ENCODE measurements at places on chromosomes 16 and 17. TPM values are rescaled to one million over a fixed set of nuclear protein-coding genes. Genes with fewer than 3 reads are reported as not detected.
A peak's percentile ranks its signal among the peaks of the same experiment; 100 is the strongest.

PRCD gene
- total RNA-seq, result 0.83 TPM

BAIAP3 gene
- 2.6 TPM for total RNA-seq

INCA1 gene
- total RNA-seq, result 0.42 TPM

PPP1R27 gene
- not detected for total RNA-seq

IGSF6 gene
- not detected for total RNA-seq

CDH5 gene
- not detected for total RNA-seq

CNTNAP1 gene
- 6.1 TPM for total RNA-seq

TMC5 gene
- total RNA-seq, result 1.7 TPM

KRTAP4-6 gene
- not detected for total RNA-seq

SLC5A11 gene
- total RNA-seq, result not detected

RPS6KB1 gene
- total RNA-seq, result 14.0 TPM

GRCh38 chr17:56440419-56440818 is 153.1 kb upstream of the NOG start:
- no peak for DNase-seq

GRCh38 chr16:7839568-7839967 is 506.9 kb downstream of the RBFOX1 start:
- no peak for DNase-seq

DNA sequence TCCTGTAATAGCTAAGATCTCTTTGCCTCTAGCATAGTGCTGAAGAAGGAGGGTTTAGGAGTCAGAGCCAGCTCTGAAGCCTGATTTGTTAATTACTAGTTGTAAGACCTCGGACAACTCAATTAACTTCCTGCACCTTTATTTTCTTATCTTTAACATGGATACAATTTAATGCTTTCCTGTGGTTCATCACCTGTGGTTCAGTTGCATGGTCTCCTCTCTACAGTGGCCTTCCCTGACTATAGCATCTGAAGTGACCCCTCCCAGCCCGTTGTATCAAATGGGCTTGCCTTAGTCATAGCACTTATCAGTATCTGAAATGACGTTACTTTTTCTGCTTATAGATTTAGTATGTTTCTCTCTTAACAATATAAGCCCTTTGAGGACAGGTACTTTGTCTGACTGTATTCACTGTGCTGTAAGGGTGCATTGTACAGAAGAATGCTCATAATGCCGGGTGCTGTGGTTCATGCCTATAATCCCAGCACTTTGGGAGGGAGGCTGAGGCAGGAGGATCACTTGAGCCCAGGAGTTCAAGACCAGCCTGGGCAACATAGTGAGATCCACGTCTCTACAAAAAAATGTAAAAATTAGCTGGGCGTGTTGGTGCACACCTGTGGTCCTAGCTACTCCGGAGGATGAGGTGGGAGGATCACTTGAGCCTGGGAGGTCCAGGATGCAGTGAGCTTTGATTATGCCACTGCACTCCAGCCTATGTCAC is 2.6 kb upstream of the NDE1 start:
- DNase-seq, result no peak

GRCh38 chr16:86384263-86384649 is 126.1 kb upstream of the FOXF1 start:
- no peak for DNase-seq

DNA sequence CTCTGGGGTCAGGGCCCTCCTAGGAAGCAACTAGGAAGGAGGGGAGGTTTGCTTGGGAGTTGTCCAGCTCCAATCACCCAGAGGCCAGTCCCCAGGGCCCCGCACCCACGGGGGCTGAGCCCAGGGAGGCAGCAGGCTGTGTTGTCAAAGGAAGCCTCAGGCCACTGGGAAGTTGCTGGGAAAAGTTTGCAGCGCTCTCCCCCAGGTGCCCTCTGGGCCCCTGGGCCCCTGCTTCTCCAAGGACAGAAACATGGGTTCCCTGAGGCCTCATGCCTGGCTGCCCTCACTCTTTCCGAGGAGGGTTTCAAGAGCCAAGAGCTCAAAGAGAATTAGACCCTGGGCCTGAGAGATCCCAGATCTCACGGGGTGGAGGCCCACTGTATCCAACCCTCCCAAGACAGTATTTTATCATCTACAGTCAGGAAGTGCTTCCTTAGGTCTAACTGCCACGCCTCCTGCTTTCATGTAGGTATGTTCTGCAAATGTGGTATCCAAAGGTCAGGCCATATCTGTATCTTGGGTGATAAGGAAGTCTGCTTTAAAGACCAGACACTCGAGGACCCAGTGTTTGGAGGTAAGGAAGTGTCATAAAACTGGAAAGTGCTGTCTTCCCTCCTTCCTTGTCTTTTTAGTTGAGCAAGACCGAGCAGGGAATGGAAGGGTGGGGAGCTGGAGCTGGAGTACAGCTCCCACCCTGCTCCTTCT is 44.2 kb upstream of the ZNF423 start:
- no peak for DNase-seq

GRCh38 chr17:39736319-39737165 is 1.2 kb upstream of the GRB7 start:
- DNase-seq, result no peak

DNA sequence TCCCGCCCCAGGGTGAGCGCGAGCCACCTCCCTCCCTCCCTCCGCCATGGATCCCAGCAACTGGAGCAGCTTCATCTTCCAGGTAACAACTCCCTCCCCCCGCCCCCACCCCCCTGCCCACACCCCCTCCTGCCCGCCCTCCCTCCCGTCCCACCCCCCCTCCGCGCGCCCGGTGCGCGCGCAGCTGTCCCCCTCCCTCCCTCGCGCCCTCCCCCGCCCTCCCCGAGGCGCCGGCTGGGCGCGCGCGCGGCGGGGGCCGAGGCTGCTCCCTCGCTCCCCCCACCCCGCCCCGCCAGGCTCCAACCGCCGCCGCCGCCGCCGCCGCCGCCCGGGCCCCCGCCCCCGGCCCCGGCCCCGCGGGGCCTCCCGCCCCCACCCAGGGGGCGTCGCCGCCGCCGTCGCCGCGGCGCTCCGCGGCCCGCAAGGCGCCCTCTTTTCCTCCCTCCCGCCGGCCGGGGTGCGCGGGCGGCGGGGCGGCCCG is at the start of gene MAZ:
TSS of gene MAZ (plus strand) at position 431 of the 481 bp plus-strand sequence. CDS start 173 bp downstream, outside the sequence.
- no peak for DNase-seq

DNA sequence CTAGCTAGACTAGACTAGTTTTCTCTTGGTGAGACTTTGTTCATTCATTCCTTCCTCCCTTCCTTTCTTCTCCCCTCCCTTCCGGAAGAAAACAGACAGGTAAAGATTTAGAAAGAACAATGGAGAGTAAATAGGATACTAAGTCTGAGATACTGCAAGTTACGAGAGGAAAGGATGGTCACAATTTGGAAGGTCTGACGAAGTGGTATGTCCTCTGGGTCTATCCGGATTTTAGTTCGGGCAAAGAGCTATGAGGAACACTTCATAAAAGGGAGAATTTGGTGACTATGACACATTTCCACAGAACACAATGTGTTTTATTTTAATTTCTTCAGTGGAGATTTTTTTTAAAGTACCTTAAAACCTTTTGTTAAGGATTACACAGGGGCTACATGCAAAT is 107.7 kb downstream of the BRIP1 start:
- DNase-seq, result no peak

DNA sequence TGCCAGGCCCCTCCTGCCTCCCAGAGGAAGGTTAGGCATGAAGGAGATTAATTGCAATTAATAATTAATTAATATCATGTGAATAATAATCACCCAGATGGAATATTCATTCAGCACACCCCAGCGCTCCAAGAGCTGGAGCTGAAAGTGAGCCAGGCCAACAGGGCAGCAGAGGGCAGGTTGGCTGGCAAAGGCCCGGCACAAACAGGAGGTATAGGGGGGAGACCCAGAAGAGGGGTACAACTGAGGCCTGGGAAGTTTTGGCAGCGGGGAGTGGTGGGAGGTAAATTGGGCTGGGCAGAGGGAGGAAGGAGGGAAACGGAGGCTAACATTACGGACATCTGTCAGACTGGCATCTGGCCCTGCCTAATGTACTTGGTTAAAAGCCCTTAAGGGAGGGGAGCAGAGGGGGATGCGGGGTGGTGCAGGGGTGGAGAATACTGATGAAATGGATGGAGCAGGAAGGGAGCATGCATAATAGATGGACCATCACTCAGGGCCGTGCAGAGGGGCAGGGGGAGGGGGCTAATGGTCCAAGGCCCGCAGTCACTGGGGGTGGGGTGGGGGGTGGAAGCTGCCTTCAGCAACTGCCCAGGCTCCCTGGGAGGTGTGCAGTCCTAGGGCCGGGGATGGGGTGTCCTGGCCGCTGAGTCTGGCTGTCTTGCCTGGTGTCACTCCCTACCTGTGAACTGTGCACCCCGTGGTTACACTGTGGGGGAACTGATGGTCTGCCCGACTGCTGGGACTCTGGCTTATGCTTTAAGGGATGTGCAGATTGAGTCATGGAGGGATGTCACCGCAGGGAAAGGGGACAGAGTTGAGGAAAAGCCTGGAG is 1.9 kb downstream of the ADAM11 start:
- no peak for DNase-seq

- peak; percentile 78 for DNase-seq
Observed at GRCh38 chr16:89823087-89823823, 5.0 kb upstream of the SPIRE2 start.

GRCh38 chr16:84555418-84556196 is 51.1 kb upstream of the MEAK7 start:
- peak; percentile 70 for DNase-seq

GRCh38 chr17:27602721-27603420 is 28.1 kb upstream of the LGALS9 start:
- DNase-seq, result peak; percentile 93

DNA sequence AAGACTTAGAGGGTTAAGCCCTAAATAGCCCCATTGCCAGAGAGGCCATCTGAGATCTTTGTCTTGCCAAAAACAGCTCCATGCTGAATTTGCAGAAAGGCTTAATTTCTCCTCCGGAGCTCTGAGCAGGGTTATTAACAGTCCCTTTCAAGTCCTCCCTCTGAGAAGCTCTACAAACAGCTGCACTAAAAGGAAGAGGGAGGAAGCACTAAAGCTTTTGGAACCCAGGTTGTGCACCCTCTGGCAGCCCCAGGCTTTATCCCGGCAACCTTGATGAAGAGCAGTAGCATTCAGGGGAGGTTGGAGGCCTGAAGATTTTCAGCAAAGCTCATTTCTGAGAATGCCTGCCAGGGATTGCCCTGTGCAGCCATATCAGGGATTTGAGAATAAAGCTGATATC is 554.7 kb downstream of the RBFOX1 start:
- no peak for DNase-seq

GRCh38 chr16:62225675-62226074 is 189.4 kb upstream of the CDH8 start:
- DNase-seq, result peak; percentile 35

DNA sequence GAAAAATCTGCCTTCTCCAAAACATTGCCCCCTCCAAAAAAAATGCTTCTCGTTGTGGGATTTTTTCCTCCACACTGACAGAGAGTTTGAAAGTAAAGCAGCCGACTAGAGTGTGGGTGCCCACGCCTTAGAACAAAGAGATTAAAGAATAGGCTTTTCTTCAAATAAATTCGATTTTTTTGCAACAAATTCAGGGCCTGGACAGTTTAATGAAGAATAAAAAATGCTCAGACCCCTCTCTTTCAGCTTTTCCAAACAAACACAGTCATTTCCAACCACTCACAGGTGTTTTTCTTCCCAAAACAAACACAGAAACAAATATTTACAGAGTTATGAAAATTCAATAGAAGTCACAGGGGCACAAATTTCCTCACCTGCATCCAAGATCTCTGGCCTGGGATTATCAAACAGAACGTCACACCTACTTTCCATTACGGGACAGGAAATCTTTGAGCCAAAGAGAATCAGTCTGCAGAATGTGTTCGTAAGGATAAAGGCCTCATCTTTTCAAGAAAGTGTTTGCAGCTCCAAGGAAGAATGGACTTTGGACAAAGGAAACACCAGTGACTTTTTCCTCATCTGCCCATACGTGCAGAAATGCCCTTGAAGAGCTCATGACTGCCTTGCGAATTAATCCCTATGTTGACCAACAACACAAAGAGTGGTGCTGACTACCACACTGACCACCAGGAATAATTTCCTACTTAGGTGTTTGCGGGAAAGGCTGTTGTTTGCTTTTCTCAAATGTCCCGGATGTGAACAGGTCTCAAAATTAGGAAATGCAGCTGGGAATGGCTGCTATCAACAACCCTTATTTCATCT is 31.3 kb upstream of the TOX3 start:
- no peak for DNase-seq

- DNase-seq, result peak; percentile 53
Observed at GRCh38 chr17:54891176-54891821, 9.4 kb upstream of the TOM1L1 start.

DNA sequence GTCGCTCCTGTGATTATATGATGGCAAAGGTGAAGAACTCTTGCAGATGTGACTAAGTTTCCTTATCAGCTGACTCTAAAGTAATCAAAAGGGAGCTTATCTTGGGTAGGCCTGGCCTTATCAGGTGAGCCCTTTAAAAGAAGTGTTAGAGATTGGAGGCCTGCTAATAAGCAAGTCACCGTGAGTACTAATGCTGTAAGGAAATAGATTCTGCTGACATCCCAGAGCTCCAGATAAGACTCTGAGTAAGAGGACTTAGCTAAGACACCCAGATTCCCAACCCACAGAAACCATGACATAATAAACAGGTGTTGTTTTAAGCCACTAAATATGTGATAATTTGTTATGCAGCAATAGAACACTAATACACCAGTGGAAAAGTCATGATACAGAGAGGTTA is 99.9 kb upstream of the FAM20A start:
- DNase-seq, result no peak

- no peak for DNase-seq
Observed at GRCh38 chr17:57662041-57662440, 83.1 kb downstream of the CCDC182 start.

DNA sequence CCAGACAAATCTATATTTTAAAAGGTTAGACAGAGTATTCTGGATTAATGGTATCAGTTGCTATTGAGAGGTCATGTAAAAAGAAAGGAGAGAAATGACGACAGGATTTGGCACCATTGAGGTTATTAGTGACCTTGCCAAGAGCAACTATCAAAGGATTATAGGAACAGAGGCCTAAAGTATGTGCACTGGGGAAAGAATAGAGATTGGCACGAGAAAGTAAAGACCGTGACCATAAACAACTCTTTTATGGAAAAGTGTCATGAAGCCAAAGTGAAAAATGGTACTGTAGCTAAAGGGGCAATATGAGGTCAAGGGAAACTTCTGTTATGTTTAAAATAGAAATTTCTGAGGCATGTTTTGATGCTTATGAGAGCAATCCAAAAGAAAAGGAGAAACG is 115.2 kb upstream of the KIF2B start:
- DNase-seq, result no peak

GRCh38 chr17:9684955-9685621 is 39.8 kb downstream of the USP43 start:
- DNase-seq, result no peak

- DNase-seq, result no peak
Observed at GRCh38 chr16:27221576-27222248, 18.4 kb downstream of the KDM8 start.

Measured in H7 (cell line).